NCI-H187 (cell line): ENCODE measurements at places on chromosomes 5 and 9.

DNA sequence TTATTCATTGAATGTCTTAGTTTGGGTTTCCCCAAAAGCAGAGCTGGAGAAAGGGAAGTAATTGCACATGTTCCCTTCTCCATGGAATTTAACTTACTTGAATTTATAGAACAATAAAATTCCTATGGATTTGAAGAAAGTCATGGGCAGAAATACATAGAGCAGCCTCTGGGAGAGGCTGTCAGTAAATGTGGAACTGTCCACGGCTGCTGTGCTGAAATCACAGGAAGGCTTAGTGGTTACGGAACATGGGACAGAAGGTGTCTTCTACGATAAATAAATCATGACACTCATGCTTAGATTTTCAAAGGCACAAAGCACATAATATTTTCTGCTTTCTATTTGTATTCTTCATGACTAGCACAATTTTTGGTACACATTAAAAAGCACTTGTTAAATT lies 440.6 kb upstream of the IZUMO3 start:
- no peak for DNase-seq

GRCh38 chr5:158907856-158908255 lies 191.9 kb downstream of the EBF1 start:
- no peak for DNase-seq

- no peak for DNase-seq
Measured at GRCh38 chr9:136648751-136649150, 14.0 kb upstream of the EGFL7 start.

- no peak for DNase-seq
Measured at GRCh38 chr5:5135957-5136676, 4.0 kb upstream of the ADAMTS16 start.

GRCh38 chr5:76209297-76209696 lies 126.1 kb downstream of the SV2C start:
- no peak for DNase-seq

DNA sequence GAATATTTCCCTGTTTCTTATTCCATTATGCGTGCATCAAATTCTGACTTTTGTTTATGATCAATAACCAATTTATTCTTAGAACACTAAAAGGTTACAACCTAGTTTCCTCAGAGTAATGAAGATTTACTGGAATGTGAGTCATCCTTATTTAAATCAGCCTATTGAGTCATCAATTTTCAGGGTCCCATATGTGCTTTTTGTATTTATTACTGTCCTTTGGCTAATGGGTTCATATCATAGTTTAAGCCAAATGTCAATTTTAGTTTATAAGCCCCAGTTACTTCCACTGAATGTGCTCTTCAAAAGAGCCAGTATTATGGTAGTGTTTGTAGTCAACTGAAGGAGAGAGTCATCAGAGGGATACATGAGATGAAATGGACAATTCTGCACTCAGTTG lies 359.2 kb downstream of the PRR16 start:
- no peak for DNase-seq

DNA sequence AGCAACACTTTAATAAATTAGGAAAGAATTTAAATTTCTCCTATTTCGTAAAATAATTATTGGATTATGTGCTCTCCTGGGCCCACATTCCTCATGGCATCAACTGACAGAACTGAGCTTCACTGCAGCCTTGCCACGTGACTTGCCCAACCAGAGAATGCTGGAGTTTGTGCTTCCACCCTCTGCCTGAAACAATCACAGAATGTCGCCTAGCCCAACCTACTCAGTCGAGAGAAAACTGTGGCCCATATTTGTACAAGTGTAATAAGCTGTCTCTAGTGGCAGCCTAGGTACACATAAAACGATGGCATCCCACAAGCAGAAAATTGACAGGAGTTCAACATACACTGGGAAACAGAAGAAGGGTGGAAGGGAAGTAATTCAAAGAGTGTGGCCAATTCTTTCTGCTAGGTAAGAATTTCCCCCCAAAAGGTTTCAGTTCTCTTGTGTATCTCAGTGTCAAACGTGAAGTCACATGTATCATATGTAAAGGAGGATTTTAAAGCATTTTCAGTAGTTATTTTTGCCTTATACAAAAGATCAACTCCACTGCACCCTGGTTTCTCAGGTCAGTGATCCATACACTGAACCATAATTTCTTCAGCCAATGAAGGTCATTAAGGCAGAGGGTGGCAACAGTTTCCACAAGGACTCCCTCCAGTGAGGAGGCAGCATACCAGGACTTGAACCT lies 41.7 kb downstream of the ZNF608 start:
- DNase-seq: no peak

DNA sequence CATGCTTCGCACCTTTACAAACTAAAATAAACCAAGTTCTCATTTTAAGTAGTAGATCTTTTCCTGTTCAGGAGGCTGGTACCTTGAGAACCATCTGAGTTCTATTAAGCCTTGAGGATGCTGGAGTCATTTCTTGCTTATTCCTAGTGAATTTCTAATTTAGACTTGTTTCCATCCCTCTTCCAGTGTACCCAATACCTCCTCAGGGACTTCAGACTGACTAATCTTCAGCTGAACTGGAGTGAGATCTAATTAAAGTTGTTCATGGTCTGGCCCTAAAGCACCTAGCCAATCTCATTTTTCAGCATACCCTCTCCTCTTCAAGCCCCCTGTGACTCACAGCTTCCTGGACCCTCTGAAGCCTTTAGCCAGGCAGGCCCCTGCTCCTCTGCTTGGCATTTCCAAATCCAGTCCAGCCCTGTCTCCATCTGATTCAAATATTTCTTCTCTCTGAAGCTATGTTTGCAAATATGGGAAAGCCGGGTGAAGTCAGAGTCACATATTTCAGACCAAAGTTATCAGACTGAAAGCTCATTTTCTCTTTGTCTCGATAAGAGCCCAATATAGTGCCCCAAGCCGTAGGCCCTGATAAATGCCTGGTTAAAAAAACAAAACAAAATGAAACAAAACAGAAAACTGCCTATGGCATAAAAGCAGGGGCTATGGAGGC lies 19.4 kb upstream of the TNFSF15 start:
- no peak for DNase-seq

DNA sequence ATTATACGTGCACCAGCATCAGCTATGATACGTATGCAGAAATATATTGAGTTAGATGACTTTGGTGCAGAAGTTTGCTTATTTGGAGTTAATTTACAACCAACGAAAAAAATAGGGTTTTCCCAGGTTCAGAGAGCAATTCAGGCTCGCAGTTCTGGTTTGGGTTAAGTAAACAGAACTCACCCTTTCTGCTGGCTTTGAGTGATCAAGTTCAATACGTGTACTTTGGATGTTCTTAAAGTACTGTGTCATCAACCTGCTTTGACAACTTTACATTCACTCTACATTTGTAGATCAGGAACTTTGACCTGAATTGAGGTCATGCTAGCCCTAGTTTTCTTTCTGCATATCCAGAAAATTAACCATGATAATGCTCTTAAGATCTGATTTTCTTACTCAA lies 40.7 kb downstream of the ACOT12 start:
- DNase-seq: no peak

DNA sequence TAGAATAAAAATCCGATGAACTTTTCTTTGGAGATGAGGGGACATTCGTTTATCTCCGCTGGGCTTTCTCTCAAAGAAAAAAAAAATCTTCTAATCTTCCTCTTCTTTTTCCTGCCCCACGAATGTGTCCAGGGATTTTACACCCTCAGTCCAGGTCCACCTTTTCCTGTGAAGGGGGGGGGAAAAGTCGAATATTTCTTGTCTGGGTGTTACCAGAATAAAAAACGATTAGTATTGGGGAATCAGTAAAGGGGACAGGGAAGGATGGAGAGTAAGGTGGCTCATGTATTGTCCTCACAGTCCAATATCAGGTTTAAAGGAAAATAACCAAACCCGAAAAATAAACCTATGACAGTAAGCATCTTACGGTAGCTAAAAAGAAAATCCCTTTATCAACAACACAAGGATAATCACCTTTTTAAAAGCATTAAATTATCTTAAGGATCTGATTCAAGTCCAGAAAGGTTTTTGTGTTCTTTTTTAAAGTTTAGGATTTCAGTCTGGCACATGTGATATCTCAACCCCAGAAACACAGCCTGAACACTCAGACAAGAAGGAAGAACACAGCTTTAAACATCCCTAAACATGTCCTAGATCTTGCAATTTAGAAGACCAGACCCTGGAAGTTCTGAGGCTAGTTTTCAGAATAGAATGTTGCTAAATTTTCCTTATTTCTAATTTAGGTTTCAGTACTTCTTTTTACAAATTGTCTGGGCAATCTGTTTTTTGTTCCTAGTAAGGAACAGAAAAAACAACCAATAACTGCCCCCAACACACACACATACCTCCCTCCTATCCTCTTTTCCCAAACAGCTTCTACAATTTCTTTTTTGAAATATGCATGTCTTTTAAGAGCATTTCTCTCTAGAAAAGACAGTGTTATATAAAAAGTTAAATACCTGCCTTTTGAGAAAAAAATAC lies 1.2 kb downstream of the ZNF608 start:
- DNase-seq: no peak

GRCh38 chr5:91311697-91312501 lies 71.2 kb downstream of the ARRDC3 start:
- peak; percentile 9 for DNase-seq

- no peak for DNase-seq
Measured at GRCh38 chr9:14302405-14302804, 11.5 kb downstream of the NFIB start.

GRCh38 chr5:72109625-72110024 lies 2.4 kb downstream of the MAP1B start:
- no peak for DNase-seq

- DNase-seq: no peak
Measured at GRCh38 chr9:4305065-4305985, 5.5 kb upstream of the GLIS3 start.

- DNase-seq: no peak
Measured at GRCh38 chr5:26843677-26844076, 194.7 kb downstream of the CDH9 start.

DNA sequence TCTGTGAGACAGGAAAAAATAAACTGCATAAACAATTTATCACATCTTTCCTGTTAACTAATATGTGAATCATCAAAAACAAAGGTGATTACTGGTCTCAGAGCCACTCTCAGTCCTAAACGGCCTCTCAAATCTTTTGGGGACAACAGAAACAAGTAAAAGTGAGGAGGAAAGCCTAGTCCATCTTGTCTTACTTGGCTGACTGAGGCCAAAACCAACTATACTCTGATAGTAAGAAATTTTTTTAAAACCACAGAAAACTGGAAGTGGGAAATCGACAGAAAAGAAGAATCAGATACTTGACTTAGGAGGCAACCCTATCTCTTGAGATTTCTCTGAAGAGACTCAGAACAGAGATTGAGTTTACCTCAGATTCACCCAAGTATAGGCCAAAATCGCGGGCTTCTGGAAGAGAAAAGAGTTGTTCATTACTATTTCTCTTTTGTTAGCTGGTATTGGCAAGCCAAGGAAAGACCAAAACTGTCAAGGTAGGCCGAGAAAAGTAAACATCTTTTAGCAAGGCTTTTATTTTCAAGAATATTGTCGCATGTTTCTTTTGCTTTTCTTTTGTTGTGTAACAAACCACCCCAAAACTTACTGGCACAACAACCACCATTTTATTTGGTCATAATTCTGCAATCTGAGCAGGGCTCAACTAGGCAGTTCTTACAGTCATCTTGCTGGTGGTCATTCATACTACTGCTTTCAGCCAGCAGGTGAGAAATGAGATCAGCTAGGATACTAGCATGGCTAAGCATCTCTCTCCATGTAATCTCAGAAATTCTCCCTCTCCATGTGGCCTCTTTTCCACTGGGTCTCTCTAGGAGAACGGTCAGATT lies 46.1 kb downstream of the RFX3 start:
- no peak for DNase-seq

GRCh38 chr5:72818866-72819534 lies 2.5 kb downstream of the TNPO1 start:
- DNase-seq: peak; percentile 37
